ENCODE measurements at places on chromosomes 11 and 22.

DNA sequence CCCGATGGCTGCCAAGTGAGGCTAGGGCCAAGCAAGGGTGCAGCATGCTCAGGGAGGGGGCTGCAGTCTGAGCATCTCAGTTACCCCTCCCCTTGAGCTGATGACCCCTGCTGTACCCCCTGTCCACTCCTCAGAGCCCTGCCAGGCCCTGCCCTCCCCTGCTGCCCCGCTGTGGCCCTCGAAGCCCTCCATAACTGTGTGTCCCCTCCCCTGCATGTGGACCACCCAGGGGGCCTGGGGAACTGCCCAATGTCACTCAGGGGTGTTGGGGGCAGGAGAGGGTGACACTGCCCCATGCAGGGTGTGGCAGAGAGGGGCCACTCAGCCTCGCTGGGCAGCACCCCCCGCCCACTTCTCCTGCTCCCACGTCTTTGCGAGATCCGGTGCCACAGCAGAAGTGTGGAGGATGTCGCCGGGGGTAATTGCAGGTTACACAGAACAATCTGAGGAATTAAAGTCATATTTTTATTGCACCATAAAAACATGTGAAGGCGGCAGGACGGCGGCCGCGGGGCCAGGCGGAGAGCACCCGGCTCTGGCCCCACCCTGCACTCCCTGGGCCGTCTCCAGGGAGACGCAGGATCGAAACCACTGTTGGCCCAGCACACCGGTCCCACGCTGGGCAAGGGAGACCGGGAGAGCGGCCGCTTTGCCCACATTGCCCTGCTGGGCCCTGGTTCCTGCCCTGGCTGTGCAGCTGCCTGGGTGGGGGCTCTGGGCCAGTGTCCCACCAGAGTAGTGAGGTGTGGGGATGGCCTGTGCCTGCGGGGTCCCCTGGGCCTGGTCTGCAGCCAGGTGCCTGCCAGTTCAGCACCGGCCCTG, 18.7 kb upstream of the GNB1L start:
- no peak for DNase-seq

DNA sequence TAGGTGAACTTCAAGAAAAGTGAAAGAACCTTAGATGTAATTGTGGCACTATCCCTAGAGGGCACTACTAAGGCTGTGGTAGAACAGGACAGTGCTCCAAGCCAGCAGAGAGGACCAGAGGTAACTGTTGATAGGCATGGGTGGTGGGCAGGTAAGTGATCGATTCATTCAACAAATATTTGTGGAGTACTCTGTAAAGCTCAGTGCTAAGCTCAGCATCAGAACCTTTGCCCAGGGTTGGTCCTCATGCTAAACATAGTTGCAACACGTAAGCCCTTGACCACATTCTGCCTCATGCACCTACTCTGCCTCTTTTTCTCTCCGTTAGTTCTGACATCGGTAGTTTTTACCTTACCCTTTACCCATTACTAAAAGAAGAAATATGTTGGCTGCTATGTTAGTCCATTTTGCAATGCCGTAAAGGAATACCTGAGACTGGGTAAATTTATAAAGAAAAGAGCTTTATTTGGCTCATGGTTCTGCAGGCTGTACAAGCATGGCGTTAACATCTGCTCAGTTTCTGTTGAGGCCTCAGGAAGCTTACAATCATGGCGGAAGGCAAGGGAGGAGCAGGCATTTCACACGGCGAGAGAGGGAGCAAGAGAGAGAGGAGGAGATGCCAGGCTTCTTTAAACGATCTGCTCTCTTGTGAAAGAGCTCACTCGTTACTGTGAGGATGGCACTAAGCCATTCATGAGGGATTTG, 18.4 kb upstream of the NNMT start:
- DNase-seq = no peak

DNA sequence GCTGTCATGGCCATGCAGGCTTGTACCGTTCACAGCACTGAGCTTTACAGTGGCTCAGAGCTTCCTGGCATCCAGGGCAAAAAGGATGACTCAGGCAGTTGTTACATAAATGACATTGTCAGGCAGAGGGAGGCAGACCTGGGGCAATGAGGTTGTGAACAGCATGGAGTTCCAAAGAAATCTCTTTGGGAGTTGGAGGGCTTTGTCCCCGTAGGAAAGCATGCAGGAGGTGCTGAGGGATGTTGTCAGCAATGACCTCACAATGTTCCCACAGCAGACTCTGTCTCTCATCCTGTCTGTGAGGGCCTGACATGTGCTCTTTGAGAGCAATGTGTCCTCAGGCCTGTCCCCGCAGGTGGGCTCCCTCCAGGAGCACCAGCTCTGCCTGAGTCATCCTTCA, 25.9 kb upstream of the PDE2A start:
- no peak for DNase-seq

GRCh38 chr11:68841718-68842426, at the start of gene CPT1A:
Gene CPT1A, minus strand, starts transcription at chr11:68841916. Its CDS starts 26,442 bp downstream, at chr11:68815474.
- DNase-seq = peak; percentile 83

DNA sequence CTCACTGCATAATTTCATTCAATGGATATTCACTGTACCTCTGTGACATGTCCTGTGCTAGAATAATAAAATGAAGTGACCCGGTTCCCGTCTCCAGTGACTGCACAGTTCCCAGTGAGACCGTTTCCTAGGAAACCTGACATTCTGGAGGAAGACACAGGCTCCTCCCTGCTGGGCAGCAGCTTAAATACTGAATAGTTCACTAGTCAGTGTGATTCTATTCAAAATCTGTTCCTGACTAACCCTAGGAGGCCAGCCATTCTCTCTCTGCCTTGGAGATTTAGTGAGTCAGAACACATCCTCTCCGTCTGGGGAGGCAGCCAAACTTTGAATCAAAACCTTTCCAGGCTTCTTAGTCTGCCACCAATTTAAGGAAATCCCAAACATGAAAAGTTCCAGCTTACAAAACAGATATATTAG, 11.3 kb downstream of the TRIM66 start:
- DNase-seq = no peak

GRCh38 chr11:12263141-12263693, 114.2 kb upstream of the PARVA start:
- DNase-seq = no peak

- no peak for DNase-seq
Observed at GRCh38 chr11:134634897-134635831, 223.1 kb upstream of the B3GAT1 start.

DNA sequence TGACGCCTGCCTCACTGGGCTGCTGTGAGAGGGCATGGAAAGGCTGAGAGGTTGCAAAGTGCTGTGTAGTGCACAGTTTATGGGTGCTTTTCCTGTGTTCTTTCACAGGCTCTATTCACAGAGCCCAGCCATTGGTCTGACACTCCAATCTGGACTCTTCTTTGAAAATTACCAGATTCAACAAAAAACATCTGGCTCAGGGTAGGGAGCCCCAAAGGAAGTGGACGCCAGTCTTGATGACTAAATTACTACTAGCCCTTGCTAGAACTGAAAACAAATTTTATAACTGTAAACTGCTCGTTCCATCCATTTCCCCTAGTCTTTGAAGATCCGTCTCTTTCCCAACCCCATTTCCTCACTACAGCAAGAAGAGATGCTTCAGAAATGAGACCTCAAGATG, 178.6 kb downstream of the TENM4 start:
- no peak for DNase-seq

DNA sequence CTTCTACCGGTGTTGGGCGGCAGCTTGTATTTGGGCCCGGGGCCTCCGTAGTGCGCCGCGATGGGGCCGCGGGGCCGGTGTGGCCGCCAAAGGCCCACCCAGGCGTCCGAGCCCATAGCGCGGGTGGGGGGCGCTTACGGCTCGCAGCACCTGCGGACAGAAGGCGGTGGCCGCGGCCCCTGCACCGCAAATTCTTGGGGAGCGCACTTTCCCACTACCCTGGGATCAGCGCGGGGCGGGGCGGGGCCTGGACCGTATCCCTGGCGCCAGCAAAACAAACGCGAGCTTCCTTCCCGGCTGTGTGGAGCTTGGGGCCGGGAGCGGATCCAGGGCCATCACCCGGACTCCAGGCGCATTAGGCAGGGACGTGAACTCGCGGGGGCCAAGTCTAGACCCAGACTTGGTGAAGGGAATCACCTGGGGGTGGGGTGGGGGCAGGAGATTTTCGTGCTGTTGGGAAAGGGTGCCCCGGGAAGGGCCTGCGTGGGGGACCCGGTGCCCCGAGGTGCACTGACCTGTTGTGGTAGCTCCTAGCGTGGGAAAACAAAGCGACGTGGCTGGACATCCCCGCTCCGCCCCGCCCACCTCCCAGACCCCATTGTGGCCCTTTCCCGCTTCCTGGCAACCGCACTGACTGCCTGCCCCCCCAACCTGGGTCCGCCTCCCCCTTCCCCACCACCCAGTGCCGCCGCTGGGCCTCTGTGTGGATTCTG, 2.3 kb upstream of the TYMP start:
- peak; percentile 36 for DNase-seq

- no peak for DNase-seq
Observed at GRCh38 chr11:2799881-2800654, 85.5 kb downstream of the CDKN1C start.

GRCh38 chr22:36332623-36333332, 55.0 kb downstream of the MYH9 start:
- peak; percentile 86 for DNase-seq

GRCh38 chr11:57055744-57056143, 67.0 kb downstream of the OR5AK2 start:
- DNase-seq = no peak

DNA sequence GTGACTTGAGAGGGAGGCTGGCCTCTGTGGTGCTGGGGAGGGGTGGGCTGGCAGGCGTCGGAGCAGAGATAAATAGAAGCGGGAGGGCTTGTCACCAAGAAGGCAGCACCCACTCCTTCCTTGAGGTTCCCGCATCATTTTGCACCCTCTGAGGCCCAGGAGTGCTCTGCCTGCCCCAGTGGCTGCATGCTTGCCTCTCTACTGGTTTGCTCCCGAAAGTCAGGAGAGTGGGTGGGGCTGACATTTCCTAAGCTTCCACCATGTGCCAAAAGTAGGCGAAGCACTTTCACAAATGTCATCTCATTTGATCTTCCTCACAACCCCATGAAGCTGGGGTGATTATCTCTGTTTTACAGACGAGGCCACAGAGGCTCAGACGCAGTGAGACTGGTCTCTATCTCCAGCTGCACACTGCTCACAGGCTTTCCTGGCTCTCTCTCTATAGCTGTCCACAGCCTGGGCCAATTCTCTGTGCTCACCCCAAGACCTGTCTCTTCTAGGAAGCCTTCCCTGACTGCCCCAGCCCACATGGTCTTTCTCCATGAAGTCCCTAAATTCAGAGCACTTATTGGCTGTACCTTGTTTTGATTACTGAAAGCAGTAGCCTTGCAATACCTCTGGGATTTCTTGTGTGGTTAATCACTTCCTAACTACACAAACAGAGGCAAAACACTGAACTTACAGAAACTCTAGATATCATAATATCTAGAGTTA, 2.6 kb upstream of the UCP3 start:
- DNase-seq = peak; percentile 87

DNA sequence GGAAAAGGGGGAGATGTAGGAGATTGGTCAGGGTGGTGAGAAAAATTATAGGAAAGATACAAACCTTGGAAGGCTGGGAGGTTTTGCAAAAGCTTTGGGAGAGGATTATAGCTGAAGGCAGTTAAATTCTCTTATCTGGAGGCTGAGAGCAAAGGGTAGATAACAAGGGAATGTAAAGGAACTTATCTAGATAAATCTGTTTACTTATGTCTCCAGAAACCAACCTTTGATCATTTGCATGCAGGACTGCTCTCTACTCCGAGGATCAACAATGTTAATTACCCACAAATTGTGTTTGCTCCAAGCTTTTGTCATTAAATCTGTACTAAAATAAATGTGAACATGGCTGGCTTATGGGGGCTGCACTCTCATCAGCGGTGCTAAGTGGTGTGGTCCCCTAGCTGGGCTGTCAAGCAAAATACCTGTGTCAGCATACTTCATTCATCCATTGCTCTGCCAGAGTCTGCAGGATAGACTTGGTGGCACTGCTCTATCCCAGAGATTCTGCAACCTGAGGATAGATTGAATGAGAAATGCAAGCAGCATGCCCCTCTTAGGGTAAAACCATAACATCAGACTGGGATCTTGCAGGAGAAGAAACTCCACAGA, 1599.2 kb upstream of the TENM4 start:
- no peak for DNase-seq

GRCh38 chr22:41507330-41508063, 36.8 kb downstream of the POLR3H start:
- no peak for DNase-seq

DNA sequence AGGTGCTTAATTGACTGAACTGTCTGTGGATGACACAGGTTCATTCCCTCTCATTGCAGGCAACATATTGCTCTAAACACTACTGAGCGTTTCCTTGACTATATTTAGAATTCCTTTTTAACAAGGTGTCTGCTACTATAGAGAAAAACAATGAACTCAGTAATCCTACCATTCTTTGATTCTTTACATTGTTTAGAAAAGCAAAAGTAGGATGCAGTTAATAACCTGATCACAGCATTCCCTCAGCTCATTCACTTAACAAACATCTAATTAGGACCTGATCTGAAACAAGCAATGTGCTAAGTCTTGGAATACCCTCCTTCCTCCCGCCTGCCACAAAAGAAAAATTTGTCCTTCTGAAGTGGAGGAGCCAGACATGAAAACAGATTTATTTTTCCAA, 313.1 kb downstream of the LRRC4C start:
- DNase-seq = no peak

- DNase-seq = no peak
Observed at GRCh38 chr22:47698906-47699305, 936.5 kb downstream of the TBC1D22A start.

GRCh38 chr11:112882494-112883381, 78.5 kb upstream of the NCAM1 start:
- DNase-seq = peak; percentile 6

- DNase-seq = no peak
Observed at GRCh38 chr22:50087646-50088045, 2.2 kb upstream of the MOV10L1 start.

DNA sequence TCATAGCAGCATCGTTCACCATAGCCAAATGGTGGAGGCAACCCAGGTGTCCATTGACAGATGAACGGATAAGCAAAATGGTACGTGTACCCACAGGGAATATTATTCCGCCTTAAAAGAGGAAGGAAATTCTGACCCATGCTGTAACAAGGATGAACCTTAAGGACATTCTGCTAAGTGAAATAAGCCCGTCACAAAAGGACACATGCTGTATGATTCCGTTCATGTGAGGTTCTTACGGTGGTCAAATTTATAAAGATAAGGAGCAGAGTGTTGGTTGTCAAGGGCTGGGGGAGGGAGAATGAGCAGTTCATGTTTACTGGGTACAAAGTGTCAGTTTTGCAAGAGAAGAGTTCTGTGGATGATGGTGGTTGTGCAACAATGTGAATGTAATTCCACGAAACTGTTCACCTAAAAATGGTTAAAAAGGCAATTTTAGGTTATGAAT, 26.3 kb downstream of the APOL1 start:
- no peak for DNase-seq
